ENCODE measurements at places on chromosomes 4 and X.

DNA sequence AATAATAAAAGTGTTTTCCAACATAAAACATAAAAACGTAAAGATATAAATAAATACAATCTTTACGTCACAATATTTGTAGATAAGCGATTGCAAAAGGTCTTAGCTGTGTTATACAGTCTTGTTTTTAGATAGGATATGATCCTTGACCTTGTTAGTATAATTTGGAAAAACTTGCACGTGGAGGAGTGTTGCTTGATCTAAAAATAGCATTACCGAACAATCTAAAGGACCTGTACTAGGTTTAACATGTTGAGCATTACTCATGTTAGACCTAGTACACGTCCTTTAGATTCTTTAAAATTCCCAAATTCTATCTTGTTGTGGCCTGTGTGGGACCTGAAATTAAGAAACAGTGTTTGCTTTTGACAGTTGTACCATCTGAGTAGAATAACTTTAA is 1.6 kb downstream of the METAP1 start:
- DNase-seq, result no peak

- DNase-seq, result no peak
Measured at GRCh38 chr4:8552581-8553205, 27.5 kb upstream of the GPR78 start.

- no peak for DNase-seq
Measured at GRCh38 chrX:31350808-31351074, 278.9 kb upstream of the FTHL17 start.

DNA sequence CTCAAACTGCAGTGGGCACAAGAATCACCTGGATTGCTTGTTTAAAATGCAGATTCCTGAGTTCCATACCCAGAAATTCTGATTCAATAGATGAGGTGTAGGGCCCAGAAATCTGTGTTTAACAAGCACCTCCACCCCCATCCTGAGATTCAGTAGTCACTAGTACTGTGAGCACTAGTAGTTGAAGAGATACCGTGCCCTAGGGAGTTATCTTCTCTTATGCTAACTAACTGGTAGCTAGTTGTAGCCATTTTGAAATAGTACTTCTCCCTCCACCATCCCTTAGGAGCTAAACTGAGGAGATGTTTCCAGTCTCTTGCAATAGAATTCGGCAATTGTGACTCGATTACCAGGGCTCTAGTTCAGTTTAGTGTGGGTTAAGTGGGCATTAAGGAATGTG is 18.4 kb downstream of the KLHL34 start:
- no peak for DNase-seq

- DNase-seq, result no peak
Measured at GRCh38 chrX:69076088-69076487, 89.2 kb downstream of the PJA1 start.

- no peak for DNase-seq
Measured at GRCh38 chr4:144709793-144710525, 64.0 kb downstream of the HHIP start.

- DNase-seq, result no peak
Measured at GRCh38 chr4:6769233-6769988, 13.1 kb upstream of the KIAA0232 start.

DNA sequence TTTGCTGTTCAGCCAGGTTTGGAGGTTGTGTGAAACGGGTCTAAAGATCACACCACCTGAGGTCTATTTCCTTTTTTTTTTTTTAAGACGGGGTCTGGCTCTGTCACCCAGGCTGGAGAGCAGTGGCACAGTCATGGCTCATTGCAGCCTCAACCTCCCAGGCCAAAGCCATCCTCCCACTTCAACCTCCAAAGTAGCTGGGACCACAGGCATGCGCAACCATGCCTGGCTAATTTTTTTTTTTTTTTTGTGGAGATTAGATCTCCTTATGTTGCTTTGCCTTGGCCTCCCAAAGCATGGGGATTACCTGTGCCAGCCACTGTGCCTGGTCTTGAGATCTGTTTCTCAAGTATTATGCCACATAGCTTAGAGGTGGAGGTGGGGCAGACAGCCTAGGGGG is 49.2 kb upstream of the ELOVL6 start:
- DNase-seq, result no peak

DNA sequence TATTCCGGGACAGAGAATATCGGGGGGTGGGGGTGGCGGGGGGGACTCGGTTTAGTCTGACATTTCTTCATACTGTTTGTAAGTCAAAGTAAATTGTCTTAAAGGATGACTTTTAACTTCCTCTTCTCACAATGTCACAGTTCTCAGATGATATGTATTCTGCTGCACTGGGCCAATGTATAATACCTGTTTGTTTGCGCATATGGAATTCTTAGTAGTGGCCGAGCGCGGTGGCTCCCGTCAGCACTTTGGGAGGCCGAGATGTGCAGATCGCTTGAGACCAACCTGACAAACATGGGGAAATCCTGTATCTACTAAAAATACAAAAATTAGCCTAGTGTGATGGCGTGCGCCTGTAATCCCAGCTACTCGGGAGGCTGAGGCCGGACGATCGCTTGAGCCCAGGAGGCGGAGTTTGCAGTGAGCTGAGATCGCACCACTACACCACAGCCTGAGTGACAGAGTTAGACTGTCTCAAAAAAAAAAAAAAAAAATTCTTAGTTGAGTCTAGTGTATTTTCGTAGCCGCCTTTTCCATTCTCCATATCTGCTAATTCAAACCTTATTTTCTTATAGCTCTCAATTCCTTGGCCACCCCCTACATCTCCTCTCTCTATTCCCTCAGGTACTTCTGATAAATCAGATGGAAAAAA is 851 bp downstream of the POLR2B start:
- no peak for DNase-seq

GRCh38 chr4:61300266-61300844 is 100.2 kb downstream of the ADGRL3 start:
- DNase-seq, result no peak

GRCh38 chr4:25904748-25905082 is 9.3 kb upstream of the SMIM20 start:
- no peak for DNase-seq

GRCh38 chr4:2335729-2336101 is 73.8 kb upstream of the MXD4 start:
- DNase-seq, result no peak

DNA sequence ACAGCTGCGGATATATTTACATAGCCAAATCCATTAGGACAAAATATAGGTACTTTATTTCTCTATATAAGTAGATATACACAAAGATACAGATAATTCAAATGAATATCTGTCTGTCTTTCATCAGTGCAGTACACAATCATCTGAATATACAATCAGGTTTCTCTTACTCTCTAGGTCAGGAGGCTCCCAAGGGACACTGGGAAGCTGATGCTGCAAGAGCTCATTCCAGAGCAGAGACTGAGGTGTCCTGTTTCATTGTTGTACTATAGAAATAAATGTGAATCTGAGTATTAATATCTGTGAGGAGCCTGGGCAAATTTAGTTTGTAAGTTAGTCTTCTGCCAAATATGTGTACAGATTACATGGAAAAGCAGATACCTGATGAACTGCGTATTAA is 4.2 kb downstream of the TLL1 start:
- no peak for DNase-seq

DNA sequence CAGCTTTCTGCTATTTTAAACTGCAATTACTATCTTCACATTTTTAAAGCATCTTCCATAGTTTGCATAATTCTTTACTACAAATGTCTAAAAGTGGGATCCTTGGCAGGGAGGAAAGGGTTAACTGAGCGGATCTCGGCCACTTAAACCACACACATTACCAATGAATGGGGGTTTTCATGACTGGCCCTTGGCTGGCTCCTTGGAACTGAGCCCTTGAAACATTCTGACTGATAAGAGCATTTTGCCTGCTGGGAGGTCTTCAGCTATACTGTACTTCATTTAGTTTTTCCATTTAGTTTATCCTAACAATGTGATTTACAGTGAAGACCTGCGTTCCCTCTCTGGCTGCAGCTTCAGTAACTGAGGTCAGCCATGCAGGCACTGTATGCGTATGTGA is 31.7 kb upstream of the MFAP3L start:
- DNase-seq, result no peak

DNA sequence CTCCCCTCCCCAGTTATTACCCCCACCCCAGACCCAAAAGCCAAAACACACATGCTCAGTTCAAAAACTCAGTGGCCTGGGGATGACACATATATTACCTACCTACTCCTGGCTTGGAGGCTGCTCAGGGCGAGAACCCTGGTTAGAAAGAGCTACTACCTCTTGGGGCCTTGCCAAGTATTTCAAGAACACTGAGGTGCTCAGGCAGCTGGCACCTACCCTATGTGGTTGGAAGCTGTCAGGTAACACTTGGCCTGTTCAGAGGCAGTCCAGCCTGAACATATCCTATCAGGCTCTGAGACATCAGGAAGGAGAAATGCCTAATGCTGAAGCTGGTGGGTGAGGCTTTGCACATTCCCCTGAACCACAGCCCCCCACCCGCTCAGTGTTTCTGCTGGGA is 4.9 kb downstream of the BCAP31 start:
- DNase-seq, result no peak

GRCh38 chr4:146105464-146105863 is 70.1 kb upstream of the LSM6 start:
- DNase-seq, result no peak
